ENCODE measurements at places on chromosomes 2 and 18.

DNA sequence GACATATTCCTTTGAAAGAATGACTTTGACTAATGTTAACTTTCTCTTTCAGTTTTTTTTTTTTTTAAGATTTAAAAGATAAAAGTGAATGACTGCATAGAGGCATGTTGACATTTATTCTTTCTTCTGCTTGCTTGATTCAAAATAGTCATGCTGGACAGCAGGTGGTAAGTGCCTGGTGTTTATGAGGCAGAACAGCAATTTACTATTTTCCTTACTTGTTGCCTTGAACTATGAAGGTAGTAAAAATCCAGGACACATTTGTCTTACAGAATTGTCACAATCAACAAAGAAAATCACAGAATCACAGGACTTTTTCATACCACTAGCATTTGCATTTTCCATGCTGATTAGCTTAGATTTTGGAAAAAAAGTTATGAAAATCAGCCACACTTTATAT is 388.3 kb downstream of the CTNNA2 start:
- DNase-seq, result no peak

DNA sequence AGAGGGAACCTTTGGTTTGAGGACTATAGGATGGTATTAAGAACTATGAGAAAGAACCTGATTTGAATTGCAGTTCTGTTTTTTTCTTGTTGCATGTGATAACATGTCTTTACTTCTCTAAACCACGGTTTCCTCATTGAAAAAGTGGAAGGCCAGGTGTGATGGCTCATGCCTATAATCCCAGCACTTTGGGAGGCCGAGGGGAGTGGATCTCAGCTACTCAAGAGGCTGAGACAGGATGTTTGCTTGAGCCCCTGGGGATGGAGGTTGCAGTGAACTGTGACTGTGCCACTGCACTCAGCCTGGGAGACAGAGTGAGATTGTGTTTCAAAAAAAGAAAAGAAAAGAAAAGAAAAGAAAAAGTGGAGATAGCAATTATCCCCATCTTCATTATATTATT is 32.3 kb downstream of the SCN9A start:
- no peak for DNase-seq

DNA sequence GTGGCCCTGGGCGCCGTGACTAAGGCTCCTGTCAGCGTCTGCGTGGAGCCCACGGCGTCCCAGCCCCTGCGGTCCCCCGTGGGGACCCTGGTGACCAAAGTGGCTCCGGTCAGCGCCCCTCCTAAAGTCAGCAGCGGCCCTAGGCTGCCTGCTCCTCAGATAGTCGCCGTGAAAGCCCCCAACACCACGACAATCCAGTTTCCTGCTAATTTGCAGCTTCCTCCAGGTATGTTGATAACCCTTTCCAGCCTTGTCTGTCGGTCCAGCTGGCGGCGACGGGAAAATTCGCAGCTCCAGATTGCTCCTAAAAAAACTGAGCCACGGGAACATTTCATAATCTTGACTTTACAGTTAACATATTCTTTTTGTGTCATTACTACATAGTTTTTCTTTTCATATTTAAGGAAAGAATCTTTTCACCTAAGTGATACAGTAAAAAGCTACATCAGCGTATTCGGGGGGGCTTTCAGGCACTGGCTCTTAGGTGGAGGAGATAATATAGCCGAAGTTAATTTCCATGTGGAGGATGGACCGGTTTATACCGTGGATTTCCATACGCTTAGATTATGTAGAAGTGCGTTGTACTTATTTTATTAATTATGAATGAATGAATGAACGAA is 916 bp downstream of the TAF4B start:
- no peak for DNase-seq

- no peak for DNase-seq
Measured at GRCh38 chr2:140589273-140589672, 1541.5 kb downstream of the LRP1B start.

GRCh38 chr18:7743256-7743655 is 176.1 kb downstream of the PTPRM start:
- DNase-seq, result no peak

DNA sequence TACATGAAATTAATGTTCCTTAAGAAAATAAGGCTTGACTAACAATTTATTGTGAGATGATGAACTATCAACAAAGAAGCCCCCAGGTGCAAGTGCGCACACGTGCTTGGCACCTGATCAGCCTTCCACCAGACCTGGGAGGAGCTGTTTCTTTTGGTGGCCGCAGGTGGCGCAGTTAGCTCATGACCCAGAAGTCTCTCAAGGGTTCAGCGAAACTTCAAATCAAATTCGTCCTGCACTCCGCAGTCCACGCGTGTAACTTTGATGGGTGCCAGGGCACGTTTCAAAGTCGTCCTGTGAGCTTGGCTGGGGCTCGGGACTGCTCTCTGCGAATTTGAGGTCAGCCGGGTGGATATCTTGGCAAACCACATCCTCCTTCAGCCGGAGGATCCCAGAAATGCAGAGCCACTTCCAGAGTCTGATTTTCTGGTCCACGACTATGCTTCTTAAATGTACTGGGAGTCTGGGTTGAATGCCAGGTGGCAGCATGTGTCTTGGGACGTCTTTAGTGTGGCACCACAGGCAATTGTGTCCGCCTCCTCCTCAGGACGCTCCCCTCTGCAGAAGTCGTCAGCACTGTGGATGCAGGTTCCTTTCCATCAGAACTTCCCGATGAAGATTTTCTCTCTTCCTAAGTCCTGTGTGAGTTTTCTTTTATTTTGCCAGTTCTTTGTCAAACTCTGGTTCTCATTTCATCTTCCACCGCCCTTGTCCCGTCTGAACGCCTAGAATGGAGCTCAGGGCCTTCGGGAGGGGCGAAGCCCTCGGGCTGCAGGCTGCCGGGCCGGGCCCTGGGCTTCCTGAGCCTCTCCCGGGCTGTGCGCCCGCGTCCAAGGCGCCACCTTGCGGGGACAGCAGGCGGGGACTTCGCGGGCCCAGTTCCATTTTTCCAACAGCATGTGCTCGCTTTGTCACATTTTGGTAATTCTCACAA is 61.3 kb upstream of the RAPGEF4 start:
- no peak for DNase-seq

DNA sequence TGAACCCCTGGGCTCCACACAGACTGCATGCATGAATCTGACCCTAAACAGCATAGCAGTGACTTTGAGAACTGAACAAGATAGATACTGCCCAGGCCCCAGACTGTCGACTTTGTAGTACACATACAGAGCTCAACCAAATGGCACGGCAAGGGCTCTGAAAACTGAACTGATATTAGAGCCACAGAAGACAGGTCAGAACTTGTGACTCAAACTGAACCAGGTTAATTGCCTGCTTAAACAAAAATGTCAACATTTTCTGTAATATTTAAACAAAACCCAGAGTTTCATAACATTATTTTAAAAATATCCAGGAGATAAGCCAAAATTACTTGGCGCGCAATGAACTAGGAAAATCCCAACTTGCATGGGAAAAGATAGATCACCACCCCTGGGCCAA is 260.3 kb downstream of the TPGS2 start:
- DNase-seq, result no peak

DNA sequence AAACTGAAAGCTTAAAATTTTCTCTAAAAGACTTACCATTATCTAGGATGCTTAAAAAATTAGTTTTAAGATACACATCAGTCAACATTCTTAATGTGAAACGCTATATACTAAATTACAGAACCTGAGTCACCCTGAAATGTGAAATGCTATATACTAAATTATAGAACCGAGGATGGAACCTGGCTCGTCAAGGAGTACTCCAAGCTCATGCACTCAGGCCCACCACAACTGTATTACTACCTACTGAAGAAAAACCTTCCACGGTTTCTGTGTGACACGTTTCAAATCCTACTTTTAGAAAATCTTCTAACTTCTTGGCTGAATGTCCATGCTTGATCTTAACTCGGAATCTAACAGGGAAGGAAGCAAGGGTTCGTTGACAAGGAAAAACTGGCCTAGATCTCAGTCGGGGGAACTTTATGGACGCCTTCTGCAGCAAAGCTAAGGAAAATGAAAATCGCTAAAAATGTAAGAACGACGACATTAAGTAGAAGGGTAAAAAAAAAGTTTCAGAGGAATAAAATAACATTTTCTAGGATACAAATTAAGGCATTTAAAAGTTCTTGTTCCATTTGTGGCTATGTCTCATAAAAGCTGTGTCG is 1.4 kb downstream of the PRKD3 start:
- DNase-seq, result no peak

Data from activated naive CD8-positive, alpha-beta T cell treated with anti-CD3 and anti-CD28 coated beads, Interleukin-2, amount 50 U/mL, for 16 hours (primary cell).